ENCODE measurements at places on chromosomes 7 and 10.

GRCh38 chr7:73978661-73979563, 49.1 kb upstream of the ELN start:
- DNase-seq: peak; percentile 91

DNA sequence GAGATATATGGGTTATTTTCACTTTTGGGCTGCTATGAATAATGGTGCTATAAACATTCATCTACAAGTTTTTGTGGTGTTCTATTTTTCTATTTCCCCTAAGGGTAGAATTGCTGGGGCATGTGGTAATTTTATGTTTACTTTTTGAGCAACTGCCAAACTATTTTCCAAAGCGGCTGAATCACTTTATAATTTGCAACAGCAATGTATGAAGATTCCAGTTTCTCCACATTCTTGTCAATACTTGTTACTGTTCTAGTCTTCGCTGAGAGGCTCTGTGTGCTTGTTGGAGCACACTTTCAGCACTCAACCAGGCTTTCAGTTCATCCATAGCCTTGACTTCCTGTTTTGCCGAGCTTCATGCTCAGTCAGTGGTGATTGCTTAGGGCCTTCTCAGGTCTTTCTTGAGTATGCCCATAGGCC, 39.0 kb downstream of the ADK start:
- no peak for DNase-seq

DNA sequence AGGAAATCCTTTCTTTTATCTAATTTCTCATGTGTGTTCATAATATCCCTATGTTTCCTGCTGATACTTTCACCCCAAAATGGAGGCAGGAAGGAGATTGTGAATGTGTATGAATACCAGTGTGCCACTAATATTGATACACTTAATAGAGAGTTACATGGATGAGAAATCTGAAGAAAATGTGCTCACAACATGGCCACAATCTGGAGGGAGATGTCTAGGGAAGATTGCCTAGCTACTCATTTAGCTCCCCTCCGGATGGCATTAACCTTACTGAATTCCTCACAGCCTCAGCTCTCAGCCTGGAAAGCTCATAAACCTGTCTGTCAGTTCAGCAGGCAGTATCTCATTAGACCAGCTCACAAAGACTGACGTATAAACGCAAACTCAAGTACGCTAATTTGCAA, 23.4 kb upstream of the DMTF1 start:
- no peak for DNase-seq

- no peak for DNase-seq
Observed at GRCh38 chr10:44853148-44853734, 57.9 kb upstream of the TMEM72 start.

GRCh38 chr10:68333440-68334431, 1.0 kb upstream of the PBLD start:
- peak; percentile 23 for DNase-seq

Data from NCI-H1417 (cell line).